Dermis blood vessel endothelial cell (primary cell): ENCODE measurements at places on chromosomes 4 and X.

DNA sequence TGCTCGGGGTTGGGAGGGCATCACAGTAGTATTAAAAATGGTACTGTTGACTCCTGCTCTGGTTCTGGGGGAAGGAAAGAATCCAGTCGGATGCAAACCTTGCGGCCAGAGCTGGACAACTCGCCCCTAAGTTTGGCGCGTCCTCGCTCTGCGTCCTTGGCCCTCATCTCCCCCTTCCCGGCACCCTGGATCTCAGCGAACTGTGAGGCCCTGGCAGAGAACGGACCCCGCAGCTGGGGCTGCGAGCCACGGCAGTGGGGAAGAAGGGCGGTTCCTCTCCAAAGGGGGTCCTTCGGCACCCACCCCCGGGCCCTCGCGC is 14.0 kb downstream of the ARHGEF6 start:
- DNase-seq = no peak

GRCh38 chrX:21741364-21741763 is 16.6 kb downstream of the SMPX start:
- DNase-seq = no peak

DNA sequence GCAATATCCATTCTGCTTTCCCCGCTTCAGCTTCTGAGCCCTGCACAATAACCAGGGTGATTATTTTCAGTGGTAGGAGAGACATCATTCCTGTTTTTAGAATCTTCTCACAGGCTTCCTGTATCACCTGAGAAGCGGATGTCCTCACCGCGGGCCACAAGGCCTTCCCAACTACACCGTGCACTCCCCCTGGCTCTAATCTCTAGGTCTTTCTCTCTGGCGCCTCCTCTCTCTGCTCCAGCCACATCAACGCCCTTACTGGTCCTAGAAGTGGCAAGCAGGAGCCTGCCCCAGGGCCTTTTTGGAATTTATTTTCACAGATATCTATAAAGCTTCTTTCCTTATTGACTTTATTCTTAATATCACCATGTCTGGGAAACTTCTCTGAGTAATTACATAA is 675.2 kb upstream of the FRG1 start:
- no peak for DNase-seq

- no peak for DNase-seq
Measured at GRCh38 chr4:177271091-177271490, 38.6 kb upstream of the NEIL3 start.

DNA sequence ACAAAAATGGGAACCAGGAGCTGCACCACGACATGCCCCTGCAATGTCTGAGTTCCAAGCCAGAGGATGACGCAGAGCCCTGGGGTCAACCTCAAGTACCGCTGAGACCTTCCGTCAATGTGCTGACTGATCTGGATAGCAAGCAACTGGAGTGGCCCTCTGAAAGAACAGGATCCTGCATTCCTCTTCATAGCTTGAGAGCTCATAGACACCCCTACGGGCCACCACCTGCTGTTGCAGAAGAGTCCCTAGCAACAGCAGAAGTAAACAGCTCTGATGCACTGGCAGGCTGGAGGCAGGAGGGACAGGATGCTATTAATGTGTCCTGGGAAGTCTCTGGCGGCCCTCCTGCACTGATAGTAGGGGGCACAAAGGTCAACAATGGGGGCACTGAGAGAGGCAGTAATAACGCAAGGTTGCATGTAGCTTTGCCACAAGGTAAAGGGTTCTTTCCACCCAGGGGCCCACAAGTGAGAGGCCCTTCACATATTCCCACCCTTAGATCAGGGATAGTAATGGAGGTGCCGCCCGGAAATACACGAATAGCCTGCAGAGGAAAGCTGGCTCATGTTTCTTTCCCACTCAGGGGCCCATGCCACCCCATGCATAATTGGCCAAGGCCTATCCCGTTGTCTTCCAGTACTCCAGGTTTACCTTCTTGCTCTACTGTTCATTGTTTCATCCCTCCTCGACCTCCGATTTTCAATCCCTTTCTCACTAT is 1.3 kb downstream of the PRR32 start:
- DNase-seq = no peak

- peak; percentile 78 for DNase-seq
Measured at GRCh38 chr4:110510955-110511544, 35.1 kb downstream of the ENPEP start.

DNA sequence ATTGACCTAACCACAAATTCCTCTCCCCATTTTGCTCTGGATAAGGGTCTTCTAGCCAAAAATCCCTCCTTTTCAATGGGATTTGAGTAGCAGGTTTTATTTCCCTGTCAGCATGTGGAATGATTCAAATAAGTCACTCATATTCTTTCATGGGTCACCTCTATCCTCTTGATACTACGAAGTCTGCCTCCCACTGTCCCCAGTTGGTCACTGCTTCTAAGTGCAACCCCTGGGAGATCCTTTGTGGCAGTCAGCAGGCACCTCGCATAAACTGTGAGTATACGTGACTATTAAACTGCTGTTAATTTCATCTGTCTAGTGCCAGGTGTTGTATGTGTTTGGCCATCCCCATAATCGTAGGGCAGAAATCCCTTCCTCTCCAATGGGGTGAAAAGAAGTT is 1667.9 kb upstream of the PCDH7 start:
- DNase-seq = no peak

GRCh38 chrX:49106930-49107329 is 16.6 kb downstream of the GPKOW start:
- DNase-seq = peak; percentile 68

- peak; percentile 0 for DNase-seq
Measured at GRCh38 chr4:166435449-166435848, 562.4 kb downstream of the TLL1 start.

- DNase-seq = no peak
Measured at GRCh38 chr4:105135785-105136184, 10.9 kb upstream of the TET2 start.

DNA sequence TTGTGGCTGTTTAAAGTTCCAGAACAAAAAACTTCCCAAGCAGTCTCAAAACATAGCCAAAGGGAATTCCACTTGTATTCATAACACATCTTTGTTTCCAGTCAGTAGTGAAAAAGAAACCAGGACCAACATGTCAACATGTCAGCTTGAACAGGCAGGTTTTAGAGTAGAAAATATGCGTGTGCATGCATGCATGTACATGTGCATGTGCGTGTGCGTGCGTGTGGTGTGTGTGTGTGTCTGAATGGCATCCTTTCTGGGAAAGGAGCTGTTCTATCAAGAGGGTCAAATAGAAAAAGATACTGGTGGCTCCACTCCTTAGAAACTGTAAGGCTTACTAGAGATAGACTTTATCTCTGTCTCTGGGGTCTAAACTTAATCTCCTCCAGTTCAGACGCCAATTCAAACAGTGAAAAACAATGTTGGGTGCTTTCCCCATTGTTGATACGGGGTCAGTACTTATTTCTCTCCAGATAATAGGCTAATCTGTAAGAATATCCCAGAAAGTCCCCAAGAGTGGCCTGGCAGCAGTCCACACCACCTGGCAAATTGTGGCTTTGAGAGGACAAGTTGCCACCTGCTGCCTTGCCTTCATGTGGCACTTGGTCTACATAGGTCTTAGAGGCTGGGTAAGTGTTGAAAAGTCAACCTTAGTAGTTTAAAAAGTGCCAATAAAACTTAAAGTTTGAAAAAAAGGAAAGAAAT is 110.4 kb downstream of the SCD5 start:
- DNase-seq = no peak

DNA sequence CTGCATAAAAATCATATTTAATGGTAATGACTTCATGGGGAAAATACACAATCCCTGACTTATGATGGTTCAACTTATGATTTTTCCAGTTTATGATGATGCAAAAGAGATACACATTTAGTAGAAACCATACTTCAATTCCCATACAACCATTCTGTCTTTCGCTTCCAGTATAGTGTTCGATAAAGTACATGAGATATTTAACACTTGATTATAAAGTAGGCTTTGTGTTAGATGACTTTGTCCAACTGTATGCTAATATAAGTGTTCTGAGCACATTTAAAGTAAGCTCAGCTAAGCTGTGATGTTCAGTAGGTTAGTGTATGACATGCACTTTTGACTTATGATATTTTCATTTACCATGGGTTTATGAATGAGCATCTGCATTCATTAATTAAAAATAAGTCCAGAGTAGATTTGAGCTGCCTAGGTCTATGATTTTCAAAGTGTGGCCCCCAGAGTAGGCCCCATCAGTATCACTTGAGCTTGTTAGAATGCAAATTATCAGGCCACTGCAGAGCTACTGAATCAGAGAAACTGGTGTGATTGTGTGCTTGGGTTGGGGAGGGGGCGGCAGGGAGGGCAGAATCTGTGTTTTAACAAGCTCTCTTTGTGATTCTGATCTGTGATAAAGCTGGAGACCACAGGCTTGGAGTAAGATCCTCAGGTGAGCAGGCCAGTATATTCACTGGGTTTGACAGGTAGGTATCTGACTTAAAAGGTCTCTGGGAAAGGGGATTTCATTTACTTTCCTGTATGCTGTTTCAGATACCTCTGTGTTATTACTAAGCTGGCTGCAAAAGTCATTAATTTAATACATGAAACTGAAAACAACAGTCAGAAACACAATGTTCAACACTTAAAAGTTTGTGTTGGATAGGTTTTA is 8.4 kb downstream of the ATP10D start:
- no peak for DNase-seq

- DNase-seq = peak; percentile 86
Measured at GRCh38 chr4:138178566-138178965, 63.6 kb downstream of the SLC7A11 start.

GRCh38 chr4:101190751-101191150 is 156.6 kb downstream of the PPP3CA start:
- no peak for DNase-seq

- DNase-seq = no peak
Measured at GRCh38 chr4:36316607-36317006, 35.2 kb downstream of the DTHD1 start.
